ENCODE measurements at places on chromosomes 1 and 21.

- DNase-seq = no peak
Measured at GRCh38 chr1:183694066-183694465, 41.0 kb upstream of the APOBEC4 start.

DNA sequence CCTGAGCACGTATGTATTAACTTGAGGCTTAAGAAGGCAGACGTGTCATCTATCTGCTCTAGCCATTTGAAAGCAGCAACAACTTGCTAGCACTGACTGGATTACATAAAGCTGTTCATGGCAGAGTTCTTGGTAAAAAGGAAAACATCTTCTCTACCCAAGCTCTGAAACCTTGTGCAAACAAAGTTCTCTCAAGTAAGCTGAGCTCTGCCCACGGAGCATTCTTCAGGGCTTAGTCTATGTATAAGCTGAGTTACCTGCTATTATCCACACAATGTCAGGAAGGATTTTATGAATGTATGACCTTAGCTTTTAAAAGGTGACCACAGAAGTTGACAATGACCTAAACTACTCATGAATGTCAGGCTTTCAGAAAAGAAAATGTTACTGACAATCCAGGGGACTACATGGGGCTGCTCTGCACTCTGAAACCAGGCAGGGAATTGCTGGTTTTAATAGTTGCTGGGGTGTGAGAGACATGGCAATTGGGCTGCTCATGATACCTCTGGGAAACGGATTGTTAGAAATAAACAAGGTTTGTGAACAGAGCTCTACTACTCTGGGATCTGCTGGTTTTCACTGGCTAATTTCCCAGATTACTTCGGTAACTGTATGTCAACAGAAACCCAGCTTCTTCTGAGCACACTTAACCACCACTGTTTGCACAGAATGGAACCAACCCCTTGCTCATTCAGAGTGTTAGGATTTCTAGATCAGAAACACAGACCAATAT, 29.6 kb upstream of the CCN1 start:
- peak; percentile 72 for DNase-seq

DNA sequence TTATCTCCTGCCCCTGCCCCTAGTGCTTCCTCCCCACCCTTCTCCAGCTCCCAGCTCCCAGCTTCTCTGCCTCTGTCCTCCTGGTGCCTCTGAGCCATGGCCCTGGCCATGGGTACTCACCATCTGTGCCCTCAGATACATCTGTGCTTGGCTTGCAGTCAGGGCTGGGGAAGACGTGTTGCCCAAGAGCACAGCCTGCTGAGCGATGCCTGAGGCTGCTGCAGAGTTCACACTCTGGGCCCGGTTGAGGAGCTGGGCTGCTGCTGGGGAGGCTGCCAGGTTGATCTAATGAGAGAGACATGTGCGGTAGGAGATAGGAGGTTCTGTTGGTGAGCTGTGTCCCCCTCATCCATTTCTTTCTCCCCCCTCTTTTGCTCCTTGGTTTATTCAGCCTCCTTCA, 49.4 kb upstream of the A3GALT2 start:
- DNase-seq = no peak

GRCh38 chr1:246058466-246058865, 448.6 kb downstream of the SMYD3 start:
- DNase-seq = peak; percentile 5

DNA sequence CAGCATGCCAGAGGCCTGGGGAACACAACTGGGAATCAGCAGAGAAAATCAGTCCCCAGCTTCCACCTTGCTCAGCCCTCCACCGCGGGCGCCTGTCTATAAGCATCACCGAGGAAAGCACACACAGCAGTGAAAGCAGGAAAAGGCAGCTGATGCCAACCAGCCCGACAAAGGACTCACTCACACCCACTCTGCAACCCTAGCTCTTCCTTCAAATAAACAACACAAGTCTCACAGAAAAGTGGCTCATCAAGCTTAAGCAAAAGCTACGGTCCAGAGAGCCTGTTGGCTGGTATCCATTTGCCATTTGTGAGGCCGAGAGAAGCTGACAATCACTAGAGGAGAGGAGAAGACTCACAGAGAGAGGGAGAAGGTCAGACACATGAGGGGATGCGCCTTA, 27.1 kb downstream of the MRAP start:
- no peak for DNase-seq

DNA sequence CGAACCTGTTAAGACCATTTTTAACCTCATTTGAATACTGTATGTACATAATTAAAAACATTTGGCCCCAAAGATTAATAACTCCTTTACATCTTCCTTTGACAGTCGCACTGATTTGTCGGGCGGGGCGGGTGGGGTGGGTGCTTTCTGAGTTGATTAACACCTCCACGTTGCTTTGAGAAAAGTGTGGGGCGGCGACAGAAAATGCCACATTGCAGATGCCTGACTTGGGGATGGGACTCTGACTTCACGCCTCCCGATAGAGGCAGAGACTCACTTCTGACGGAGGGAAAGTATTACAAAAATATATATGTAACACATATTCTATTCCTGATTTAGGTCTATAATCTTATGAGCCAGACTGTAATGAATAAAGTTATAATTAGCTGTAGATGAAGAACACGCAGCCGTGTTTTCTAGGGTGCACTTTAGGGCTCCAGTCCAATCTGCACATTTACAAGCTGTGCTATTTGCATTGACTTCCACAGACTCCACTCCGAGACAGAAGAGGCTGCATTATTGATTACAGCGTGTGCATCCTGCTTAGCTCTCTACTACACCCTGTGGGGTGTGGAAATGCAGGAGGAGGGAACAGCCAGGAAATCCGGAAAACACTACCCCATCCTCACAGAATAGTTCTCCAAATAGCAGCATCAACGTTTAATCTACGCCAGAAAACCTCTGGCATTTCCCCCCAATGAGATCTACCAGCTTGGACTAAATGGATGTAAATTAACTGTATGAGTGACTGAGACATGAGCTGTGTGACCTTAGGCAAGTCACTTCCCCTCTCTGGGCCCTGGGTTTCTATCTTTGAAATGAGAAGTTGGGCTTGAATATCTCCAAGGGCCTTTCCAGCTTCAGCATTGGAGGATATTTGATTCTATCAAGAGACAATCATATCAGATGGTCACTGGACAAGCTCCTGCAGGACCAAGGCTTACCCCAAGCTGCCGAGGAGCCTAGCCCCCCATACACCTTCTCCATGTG, 308.0 kb downstream of the RRAGC start:
- no peak for DNase-seq

DNA sequence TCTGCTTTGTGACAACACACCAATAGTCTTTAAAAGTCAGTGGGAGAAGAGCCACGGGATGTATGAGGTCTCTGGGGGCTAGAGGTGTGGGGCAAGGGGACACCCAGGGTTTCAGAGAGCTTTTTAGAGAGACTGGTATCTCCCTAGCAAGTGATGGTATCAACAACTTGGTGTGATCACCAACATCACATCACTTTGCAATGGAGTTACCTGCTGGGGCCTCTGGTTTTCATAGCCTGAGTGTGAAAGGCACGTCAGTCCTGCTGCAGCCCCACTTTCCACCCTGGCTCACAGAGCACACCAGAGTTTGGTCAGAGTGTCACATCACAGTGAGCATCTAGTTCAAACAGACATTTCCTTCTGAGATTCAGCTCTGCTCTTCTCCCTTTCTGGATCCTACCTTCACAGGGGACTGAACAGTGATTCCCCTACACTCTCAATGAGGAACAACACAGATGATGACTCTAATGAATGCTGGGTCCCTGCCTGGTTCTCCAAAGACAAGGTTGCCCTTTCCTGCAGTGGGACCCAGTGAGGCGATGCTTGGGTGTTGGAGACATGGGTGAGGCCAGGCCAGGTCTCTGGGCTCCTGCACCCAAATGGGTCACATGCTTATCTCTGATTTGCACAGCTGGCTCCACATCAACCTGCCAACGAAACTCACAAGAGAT, 2.0 kb upstream of the MAN1C1 start:
- no peak for DNase-seq

- DNase-seq = no peak
Measured at GRCh38 chr1:118588566-118588965, 399.6 kb downstream of the TBX15 start.

GRCh38 chr1:183571678-183572268, 18.5 kb downstream of the NCF2 start:
- no peak for DNase-seq

DNA sequence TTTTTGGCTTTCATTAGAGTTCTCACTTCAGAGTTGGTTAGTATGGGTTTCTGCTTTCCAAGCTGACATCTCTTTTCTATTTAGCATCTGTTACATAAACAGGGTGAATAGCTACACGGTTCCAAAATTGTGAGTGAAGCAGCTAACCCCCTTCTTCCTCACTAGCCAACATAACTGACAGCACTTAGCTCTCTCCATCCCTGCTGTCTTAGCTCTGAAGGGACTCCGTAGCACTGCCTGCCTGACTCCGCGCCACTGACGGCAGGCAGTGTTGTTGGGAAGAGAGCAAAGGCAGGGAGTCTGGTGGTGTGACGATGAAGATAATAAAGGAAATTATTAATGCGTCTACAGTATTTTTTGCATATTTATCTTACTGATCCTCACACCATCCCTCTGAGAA, 247.0 kb downstream of the PTBP2 start:
- DNase-seq = no peak

- no peak for DNase-seq
Measured at GRCh38 chr1:182035097-182035770, 26.3 kb downstream of the ZNF648 start.

DNA sequence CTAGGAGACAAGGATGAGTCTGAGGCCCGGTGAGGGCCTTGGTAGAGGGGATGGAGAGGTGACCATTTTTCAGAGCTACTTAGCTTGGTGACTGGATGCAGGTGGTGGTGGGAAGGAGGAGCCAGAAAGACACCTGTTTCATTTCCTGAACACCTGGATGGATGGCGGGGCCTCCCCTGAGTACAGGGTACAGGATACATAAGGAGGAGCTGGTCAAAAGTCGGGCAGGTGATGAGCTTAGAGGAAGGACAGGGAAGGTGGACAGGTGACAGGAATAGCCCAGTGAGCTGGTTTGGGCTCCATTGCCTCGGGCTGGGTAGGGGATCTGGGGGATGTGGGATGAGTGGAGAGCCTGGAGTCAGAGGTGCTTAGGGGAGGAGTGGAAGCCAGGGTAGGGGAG, 6.3 kb downstream of the FAAH start:
- DNase-seq = no peak

DNA sequence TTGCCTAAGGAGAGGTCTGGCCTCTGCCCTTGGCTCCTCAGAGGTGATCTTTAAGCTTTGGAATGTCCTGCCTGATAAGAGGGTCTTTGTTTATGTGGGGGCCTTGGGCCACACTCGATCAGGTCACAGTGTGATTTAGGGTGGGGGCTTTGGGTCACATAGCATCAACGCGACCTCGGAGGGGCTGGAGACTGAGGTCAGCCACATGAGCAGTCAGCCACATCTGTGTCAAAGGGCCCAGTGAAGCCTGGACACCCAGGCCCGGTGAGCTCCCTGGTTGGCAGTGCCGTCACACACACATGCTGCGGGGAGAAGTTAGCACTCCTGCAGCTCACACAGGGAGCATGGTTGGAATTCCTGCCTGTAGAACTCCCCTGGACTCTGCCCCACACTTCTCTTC, 345.0 kb downstream of the NPHP4 start:
- DNase-seq = no peak

- peak; percentile 8 for DNase-seq
Measured at GRCh38 chr21:34157521-34157920, 84.1 kb downstream of the MRPS6 start.

- no peak for DNase-seq
Measured at GRCh38 chr21:36506482-36506881, 26.6 kb upstream of the CLDN14 start.

- DNase-seq = no peak
Measured at GRCh38 chr1:244114892-244115291, 63.8 kb downstream of the ZBTB18 start.

- DNase-seq = peak; percentile 40
Measured at GRCh38 chr1:204751883-204752687, 66.5 kb upstream of the LRRN2 start.

DNA sequence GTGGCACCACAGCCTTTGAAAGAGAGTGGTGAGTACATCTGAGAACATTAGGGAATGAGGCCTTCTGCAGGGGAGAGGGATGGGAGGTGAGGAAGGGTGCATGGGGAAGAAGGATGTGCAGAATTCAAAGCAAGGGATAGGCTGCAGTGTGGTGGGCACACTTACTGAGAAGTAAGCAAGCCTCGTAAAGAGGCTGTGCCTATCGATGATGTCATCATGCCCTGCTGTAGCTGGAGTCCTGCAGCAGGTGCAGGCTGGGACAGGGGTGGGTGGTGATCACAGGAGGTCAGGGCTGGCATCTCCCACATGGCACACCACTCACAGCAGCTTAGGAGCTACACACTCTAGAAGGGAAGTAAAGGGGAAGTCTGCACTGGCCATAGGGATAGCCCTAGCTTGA, 16.2 kb downstream of the ZSCAN20 start:
- no peak for DNase-seq

DNA sequence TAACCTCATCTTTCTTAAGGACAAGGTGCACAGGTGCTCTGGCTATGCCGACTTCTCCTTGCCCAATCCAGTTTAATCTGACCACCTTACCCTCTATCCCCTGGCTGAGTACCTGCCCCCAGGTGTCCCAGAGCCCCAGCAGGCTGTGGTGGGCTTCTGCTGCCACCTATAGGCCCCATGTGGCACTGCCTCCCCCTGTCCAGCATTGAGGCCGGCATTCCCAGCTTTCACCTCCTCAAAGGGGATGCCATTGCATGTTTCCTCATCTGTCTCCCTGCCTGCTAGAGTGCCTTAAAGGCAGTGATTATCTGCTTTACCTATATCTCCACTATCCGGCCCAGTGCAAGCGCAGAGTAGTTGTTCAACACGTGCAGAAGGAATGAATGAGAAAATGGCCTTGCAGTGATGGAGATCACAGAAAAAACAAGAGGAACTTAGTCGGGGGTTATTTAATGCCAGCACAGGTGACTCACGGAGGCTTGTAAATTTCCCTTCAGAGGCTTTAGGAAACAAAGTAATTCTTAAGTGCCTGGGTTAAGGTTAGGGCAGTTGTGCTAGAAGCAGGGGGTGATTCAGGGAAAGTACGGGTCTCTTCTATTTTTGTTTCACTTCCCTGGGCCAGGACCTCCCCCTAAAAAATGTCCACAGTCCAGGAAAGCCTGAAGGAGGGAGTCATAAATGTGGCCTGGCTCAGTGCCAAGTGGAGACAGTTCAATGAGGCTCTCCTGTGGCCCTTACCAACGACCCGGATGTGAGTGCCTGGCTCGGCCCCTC, 131.8 kb upstream of the NGF start:
- DNase-seq = peak; percentile 74

GRCh38 chr1:24748191-24749121, 3.2 kb downstream of the CLIC4 start:
- no peak for DNase-seq

GRCh38 chr1:63936276-63936675, 162.5 kb downstream of the ROR1 start:
- DNase-seq = no peak

GRCh38 chr1:157106813-157107189, 7.2 kb upstream of the ETV3L start:
- no peak for DNase-seq

Measured in mammary epithelial cell (primary cell).